ENCODE measurements at places on chromosomes 6 and 20.

DNA sequence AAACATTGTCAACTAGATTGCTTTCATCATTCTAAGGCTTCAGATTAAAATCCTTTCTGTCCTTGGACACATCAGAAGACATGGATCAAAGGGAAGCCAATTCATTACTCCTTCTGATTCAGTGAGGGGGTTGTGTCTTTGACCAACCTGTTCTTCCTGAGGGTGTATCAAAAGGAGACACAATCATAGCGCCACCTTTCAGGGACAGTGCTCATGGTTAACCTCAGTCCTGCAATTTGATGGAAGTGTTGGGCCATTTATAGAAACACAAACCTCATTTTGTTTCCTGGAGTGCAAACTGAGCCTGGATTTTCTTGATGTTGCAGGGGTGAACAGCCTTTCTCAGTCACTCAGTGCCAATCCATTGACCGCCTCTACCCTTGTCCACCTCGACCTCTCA lies 163.9 kb upstream of the SCGN start:
- DNase-seq: no peak

DNA sequence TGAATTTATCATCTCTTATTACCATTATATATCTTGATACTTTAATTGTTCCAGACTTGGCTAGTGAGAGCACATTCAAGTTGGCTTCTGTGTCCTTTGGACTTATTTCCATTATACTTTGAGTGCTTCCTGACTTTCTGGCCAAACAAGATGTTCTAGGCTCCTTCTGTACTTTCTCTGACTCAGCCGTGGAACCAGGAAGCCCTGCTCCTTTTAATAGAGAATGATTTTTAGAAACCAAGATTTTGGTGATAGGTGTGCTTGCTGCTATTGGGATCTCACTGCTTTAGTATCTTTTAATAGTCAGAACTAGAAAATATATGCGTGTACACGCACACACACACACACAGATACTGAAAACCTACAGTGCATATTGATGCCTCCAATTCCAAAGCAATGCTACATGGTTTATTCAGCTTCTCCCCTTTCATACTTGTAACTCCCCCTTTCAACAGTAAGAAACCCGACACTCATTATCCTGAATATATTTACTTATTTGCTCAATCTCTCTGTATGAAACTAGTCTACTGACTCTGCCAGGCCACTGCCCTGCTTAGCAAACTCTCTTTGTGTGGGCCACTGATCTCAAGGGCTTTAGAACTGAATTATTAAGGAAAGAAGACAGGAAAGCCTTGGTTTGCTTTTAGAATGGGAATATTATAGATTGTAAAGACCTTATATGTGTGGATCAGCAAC lies 42.7 kb upstream of the EZR start:
- no peak for DNase-seq

GRCh38 chr20:51931371-51931781 lies 129.1 kb upstream of the SALL4 start:
- no peak for DNase-seq

- DNase-seq: no peak
These were observed 89.9 kb upstream of the MTHFD1L start for GRCh38 chr6:150775415-150776203.

DNA sequence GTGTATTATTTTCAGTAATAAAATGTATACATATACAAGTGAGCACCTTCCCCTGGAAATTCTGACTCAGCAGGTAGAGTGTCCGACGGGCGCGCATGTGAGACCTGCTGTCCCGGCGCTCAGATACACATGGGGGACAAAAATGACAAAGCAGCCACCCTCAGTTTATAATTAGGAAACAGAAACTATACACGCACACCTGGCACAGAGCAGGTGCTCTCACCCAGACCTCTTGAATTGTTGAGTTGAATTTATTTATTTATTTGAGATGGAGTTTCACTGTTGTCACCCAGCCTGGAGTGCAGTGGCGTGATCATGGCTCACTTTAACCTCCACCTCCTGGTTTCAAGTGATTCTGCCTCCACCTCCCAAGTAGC lies 180.4 kb downstream of the ZDHHC14 start:
- DNase-seq: no peak

GRCh38 chr6:44297063-44298038 lies 15.8 kb downstream of the AARS2 start:
- peak; percentile 16 for DNase-seq

GRCh38 chr20:23230766-23231385 lies 119.7 kb upstream of the NXT1 start:
- DNase-seq: no peak

- DNase-seq: no peak
These were observed 115.2 kb upstream of the HMGCLL1 start for GRCh38 chr6:55694148-55694547.

GRCh38 chr6:15945593-15946159 lies 183.2 kb upstream of the MYLIP start:
- DNase-seq: no peak

DNA sequence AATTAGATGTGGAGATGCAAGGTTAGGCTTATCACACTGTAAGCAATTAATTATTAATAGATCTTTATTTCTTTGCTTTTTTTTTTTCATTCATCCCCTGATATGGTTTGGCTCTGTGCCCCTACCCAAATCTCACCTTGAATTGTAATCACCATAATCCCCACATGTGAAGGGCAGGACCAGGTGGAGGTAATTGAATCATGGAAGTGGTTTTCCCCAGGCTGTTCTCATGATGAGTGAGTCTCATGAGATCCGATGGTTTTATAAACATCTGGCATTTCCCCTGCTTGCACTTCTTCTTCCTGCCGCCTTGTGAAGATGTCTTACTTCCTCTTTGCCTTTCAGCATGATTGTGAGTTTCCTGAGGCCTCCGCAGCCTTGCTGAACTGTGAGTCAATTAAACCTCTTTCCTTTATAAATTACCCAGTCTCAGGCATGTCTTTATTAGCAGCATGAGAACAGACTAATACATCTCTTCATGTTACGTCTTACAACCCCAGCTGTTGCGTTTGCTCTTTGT lies 333.8 kb downstream of the CDH26 start:
- DNase-seq: no peak

GRCh38 chr20:58695084-58695722 lies 2.6 kb downstream of the NPEPL1 start:
- no peak for DNase-seq

DNA sequence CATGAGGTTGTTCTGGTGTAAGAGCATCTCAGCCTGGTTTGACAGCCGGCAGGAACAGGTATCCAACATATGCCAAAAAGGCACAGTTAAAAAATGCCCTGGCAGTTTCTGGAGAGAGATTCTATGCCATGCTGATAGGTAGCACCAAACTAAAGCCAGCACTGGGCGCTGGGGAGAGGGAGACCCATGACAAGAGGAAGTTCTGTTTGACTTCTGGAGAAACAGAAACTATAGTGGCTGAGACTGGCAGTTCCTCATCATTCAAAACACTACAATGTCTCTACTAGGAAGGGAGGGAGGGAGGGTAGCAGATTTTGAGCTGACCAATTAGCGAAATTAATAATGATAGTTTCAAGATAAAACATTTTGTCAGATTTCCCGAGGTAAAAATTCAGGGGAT lies 174.1 kb downstream of the ADAT2 start:
- DNase-seq: no peak

GRCh38 chr20:15613530-15613929 lies 959.7 kb downstream of the KIF16B start:
- DNase-seq: no peak

DNA sequence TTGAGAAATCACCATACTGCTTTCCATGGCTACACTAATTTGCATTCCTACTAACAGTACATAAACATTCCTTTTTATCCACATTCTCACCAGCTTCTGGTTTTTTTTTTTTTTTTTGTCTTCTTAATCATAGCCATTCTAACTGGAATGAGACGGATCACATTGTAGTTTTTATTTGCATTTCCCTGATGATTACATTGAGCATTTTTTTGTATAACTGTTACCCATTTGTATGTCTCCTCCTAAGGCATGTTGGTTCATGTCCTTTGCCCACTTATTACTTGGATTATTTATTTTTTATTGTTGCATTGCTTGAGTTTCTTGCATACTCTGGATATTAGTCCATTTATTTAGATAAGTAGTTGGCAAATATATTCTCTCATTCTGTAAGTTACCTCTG lies 258.0 kb downstream of the MEI4 start:
- DNase-seq: no peak

DNA sequence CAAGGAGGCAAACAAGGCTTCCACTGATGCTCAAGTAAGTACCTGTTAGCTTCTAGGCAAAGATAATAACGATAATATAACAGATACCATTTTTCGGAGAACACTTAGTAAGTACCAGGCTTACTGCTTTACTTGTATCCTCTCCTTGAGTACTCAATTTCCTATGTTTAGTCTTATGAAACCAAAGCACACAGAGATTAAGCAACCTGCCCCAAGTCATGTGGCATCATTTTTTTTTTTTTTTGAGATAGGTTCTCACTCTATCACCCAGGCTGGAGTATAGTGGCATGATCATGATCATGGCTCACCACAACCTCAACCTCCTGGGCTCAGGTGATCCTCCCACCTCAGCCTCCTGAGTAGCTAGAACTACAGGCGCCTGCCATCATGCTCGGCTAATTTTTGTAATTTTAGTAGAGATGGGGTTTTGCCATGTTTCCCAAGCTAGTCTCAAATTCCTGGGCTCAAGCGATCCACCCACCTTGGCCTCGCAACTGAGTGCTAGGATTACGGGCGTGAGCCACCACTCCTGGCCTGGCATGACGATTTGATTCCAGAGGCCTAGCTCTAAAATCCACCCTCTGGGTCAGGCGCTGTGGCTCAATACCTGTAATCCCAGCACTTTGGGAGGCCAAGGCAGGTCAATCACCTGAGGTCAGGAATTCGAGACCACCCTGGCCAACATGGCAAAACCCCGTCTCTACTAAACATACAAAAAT lies 14.0 kb downstream of the SPAG4 start:
- no peak for DNase-seq

DNA sequence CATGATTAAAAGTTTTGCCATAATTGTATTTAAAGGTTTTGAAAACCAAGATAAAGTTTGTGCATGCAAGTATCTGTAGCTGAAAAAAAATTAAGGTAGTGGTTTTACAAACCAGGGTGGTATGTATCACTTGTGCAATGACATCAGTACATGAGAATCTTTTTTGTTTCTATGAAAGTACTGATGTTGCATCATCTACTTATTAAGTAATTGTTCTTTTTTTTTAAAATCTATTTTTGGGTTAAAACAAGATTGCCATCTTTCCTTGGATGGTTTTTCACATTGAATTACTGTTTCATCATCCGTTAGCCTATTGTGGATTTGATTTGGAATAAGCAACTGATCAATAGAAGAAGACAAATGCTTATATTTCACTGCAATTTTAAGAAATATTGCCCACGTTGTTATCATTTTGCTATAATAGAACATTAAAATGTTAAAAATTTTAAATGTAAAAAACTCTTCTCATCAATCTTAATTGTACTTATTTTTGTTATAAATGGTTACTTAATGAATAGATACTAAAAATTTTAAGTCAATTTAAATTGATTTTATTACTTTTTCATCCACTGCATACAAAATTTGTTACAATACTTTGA lies 39.8 kb upstream of the TAGAP start:
- DNase-seq: no peak

DNA sequence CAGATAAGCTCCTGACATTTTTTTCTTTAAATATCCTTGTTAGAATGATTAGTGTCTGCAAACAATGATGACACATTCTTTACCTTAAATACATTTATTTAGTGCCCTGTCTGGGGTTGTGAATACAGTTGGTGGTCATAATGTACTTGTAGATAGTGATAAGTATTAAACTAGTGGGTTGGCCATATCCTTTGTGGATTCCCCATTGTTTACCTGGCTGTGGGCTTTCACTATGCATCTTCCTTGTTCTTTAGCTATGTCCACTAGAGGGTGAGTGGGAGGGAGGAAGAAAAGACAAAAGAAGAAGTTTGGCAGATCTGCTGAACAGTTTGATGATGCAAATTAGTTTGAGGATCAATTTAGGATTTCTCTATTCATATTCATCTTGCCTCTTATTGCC lies 15.7 kb downstream of the HS3ST5 start:
- DNase-seq: no peak

GRCh38 chr20:58706150-58706892 lies 13.7 kb downstream of the NPEPL1 start:
- no peak for DNase-seq

DNA sequence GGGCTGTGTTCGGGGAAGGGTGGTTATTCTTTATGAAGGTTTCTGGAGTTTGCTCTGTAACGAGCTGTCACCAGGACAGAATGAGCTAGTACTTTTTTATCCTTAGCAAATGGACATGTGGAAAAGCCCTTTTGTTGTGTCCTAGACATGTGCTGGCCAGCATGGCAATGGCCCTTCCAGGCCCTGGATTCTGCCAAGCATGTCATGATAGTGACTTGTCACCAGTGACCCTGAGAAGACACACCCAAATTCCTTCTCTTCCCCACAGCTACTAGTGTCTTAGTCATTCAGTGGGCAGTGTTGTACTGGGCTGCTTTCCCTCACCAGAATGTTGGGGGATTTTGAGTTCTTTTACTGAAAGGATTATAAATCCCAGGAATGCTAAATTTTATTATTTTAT lies 74.0 kb upstream of the XRN2 start:
- no peak for DNase-seq

DNA sequence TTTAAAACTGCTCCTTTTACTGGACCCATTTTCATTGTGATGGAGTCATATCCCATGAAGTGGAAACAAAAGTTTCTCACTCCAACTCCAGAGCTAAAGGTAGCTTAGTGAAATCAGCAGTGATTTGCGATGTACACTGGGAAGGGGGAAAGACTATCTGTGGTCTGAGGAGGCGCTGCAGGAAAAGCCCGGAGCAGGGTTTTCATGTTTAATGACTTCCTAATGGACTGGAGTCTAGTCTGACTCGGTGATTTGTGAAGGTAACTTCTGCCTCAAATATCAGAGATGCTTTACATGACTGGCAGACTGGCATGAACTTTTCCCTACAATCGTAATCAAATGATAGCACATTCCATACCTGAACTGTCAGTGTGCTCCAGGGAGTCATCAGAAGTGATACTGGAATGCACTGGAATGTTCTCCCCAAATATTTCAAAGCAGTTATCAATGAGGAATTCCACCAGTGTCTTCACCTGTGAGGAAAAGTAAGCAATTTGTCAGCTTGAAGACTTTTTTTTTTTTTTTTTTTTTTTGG lies 7.0 kb downstream of the TAGAP start:
- no peak for DNase-seq

DNA sequence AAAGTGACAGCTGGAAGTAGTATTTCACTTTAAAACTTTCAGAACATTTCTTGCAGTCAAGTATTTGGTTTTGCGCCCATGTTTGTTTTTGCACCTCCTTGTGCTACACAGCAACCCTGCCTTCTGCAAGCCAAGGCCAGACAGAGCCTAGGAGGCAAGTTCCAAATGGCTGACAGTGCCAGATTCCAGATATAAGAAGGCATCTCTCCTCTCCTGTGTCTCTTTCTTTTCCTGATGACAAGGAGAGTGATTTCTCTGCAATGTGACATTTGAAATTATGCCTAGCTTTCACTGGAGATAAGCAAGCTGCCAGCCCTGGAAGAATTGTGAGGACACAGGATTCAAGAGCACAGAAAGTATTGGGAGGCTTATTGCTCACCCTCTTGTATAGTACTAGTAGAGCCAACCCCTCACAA lies 149.1 kb upstream of the TENT5A start:
- DNase-seq: no peak

Measured in hematopoietic multipotent progenitor cell treated with erythropoietin and hydrocortisone succinate and interleukin-3 and kit ligand, for 8 days (in vitro differentiated cells).